ENCODE measurements at places on chromosomes 4 and X.

DNA sequence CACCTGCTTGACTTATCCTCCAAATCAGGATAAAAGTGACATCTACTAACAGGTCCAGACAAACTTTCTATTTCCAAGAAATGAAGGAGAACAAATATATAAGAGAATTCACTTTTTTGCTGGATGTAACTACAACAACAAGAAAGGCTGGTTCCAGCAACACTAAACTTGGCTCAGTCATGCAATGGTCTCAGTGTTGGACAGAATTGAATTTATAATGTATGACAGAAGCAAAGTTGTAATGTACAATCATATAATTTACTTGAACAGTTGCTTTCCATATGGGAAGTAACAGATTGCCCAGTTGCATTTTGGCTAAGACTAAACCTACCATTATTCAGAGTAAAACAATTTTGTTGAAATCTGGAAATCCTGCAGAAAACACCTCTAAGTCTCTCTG, 183.3 kb upstream of the INTU start:
- no peak for DNase-seq

- DNase-seq: no peak
Observed at GRCh38 chr4:71272976-71273375, 65.8 kb upstream of the SLC4A4 start.

GRCh38 chrX:22365460-22365859, 92.7 kb downstream of the CBLL2 start:
- DNase-seq: no peak

DNA sequence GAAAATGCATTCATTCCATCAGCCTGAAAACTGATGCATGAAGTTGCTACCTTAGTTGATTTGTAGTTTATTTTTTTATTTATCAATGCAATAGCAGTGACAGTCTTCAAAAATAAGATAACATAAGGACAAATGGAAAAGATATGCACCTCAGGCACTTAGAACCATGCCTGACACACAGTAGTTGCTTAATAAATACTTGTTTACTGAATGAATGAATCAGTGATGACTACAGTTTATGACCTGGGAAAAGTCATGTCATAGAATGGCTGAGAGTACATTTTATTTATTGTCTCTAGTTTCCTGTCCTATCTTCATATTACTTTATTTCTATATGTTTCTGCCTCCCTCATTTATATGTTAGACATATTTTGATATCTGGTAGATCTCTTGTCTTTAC, 171.8 kb downstream of the TLL1 start:
- DNase-seq: no peak

GRCh38 chr4:153804722-153805121, 15.8 kb upstream of the SFRP2 start:
- no peak for DNase-seq

- no peak for DNase-seq
Observed at GRCh38 chr4:113524505-113525186, 236.9 kb downstream of the CAMK2D start.

DNA sequence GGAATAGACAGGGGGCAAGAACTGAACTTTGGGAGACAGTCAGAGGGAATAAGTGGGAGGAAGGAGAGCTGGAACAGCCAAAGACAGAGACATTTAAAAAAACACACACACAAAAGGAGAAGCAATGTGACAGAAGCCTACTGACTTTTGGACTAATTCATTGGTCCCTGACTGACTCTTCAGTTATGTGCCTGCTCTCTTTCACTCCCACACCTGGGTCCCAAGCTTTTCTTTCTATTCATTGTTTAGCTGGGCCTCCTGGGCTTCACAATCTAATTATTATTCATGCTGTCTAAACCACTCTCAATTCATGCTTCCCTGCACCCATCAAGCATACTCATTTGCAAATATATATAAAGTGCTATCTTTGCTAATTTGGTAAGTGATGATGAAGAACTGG, 139.2 kb upstream of the IRS4 start:
- DNase-seq: no peak

DNA sequence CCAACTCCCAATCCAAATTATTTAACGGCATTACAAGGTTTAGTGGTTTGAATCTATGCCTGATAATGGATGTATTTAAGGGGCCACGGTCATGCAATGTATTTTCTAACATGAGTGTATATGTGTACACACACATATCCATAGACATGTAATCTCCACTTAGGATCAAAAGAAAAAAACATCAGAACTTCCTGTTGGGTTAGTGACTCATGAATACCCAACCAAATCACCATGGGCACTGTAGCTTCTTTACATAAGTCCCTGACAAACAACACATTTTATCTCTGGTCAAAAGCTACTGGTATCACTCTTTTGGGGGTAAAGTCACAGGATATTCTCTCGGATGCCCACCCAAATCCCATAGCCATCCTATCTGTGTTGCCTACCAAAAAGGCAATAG, 36.5 kb upstream of the TFDP3 start:
- no peak for DNase-seq

GRCh38 chr4:39729557-39729956, 31.6 kb downstream of the UBE2K start:
- no peak for DNase-seq

DNA sequence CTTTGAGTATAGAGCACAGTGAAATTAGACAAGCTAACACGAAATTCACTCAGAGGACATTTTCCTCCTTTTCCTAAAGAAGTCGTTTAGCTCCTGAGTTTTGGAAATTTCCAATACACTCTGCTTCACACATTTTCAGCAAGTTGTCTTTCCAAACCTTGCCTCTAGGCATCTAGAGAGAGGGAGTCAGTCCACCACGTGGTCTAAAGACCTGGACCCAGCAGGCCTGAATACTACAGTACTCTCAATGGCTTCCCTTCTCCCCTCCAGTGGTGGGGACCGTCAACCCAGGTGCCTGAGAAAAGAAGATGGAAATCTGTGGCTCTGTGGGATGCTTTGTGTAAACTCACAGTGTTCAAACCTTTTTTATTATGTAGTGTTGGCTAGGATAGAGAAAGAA, 13.9 kb upstream of the SCML2 start:
- no peak for DNase-seq

DNA sequence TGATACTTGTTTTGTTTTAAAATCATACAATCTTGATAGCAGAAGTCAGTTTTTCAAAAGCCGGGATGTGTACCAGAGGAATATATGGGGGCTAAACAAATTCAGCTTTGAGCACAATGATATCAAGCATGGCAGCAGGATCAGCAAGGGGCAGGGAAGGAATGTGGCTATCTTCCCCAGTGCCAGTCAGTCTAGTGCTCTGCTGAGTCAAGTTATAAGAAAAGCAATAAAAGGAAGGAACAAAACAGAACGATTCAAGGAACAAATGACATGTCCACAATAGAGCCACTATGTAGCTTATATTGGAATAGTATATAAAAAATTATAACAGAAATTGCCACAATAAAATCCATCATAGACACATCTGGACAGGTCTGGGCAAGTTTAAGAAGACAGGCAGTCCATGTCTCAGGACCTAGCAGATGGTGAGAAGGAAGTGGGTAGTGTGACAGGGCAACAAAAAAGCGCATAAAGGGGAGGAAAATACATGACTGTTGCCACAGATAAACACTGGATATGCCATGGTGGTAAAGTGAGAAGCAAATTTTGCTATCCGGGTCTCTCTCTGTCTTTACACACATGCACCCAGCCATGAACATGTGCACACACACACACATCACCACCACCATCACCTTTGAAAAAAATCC, 518.2 kb upstream of the HTR2C start:
- no peak for DNase-seq

- no peak for DNase-seq
Observed at GRCh38 chr4:26030260-26030667, 116.2 kb downstream of the SMIM20 start.

DNA sequence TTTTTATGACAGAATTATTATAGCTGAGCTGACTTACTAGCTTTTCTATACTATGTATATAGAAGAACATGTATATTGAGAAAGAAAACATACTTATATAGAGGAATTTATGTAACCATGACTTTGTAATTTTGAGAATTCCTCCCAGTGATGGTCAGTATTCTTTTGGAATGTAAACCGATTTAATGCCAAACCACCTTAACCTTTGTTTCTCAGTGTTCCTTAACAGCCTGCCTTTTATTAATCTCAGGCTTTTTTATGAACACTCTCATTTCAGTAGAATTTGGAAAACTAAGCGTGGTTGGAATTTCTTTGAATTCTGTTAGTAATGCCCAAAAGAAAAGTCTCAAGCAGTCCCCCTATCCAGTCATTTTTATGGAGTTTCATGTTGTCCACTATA, 47.0 kb downstream of the MOSPD2 start:
- DNase-seq: no peak

GRCh38 chr4:142449771-142450373, 396.2 kb downstream of the INPP4B start:
- DNase-seq: no peak

- no peak for DNase-seq
Observed at GRCh38 chr4:55921093-55921492, 27.7 kb upstream of the CEP135 start.

- DNase-seq: no peak
Observed at GRCh38 chrX:113514906-113515305, 674.3 kb upstream of the AMOT start.

Measured in head of caudate nucleus (tissue), 42 donors.